Activated CD8-positive, alpha-beta memory T cell treated with anti-CD3 and anti-CD28 coated beads, Interleukin-2, amount 10 ng/mL, durations not matched to agents 7 days and 5 days (primary cell): ENCODE measurements at places on chromosomes 2 and 18. TPM values are rescaled to one million over a fixed set of nuclear protein-coding genes. Genes with fewer than 3 reads are reported as not detected.
A peak's percentile ranks its signal among the peaks of the same experiment; 100 is the strongest.

- no peaks in the 10 kb centered on the region for H3K36me3 ChIP-seq
- no peak for DNase-seq
- no peak overlapping the region for H3K27ac ChIP-seq
- no peaks in the 10 kb centered on the region for H3K27me3 ChIP-seq
- H3K4me3 ChIP-seq = no peak overlapping the region
- no peaks in the 10 kb centered on the region for H3K4me1 ChIP-seq
These were observed 38.8 kb downstream of the NCKAP1 start for GRCh38 chr2:182999348-183000028.

Gene REG3A
- not detected for total RNA-seq

DNA sequence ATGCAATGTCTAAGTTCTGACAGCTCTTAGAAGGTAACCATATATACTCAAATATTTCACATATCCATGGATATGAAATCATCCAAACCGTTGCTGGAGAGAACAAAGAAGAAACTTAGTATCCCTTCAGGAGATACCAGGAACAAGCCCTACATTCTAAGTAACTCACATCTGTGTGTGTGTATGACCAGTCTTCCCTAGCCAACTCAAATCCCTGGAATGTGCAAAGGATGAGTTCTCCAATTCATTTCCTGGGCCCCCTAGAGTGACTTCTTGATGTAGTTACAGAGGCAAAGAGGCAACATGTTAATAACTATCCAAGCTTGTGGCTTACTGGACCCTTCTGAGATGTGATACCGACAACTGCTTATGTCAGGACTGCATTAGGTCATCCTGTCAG, 20.1 kb downstream of the TPGS2 start:
- DNase-seq = no peak
- peaks cover 11% of the 10 kb centered on the region for H3K4me1 ChIP-seq
- H3K36me3 ChIP-seq = peaks cover 40% of the 10 kb centered on the region
- H3K27ac ChIP-seq = no peak overlapping the region
- H3K27me3 ChIP-seq = no peaks in the 10 kb centered on the region

GRCh38 chr18:23384778-23385736, 68.0 kb upstream of the RIOK3 start:
- H3K27me3 ChIP-seq = no peaks in the 10 kb centered on the region
- H3K36me3 ChIP-seq = no peaks in the 10 kb centered on the region
- H3K4me3 ChIP-seq = no peak overlapping the region
- H3K4me1 ChIP-seq = peaks cover 16% of the 10 kb centered on the region
- H3K27ac ChIP-seq = peak overlapping the region; percentile 56

GRCh38 chr2:238097988-238098871, 1.9 kb upstream of the ESPNL start:
- no peaks in the 10 kb centered on the region for H3K27me3 ChIP-seq
- no peak overlapping the region for H3K27ac ChIP-seq
- no peaks in the 10 kb centered on the region for H3K4me1 ChIP-seq
- peak; percentile 40 for DNase-seq

DNA sequence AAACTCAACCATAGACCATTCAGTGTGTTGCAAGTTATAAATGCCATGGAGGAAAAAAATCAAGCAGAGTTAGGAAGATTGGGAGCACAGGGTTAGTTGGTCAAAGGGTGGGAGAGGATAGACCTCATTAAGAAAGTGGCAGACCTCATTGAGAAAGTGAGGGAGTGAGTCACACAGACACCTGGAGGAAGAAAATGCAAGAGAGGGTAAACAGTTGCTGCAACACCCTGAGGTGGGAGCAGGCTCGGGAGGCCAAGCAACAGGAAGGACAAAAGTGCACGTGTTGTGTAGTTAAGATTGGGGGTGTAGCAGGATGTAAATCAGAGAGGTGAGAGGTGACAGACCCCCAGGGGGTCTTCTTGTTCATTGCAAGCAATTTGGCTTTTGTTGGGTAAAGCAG, 6.4 kb downstream of the IL1RL1 start:
- H3K27ac ChIP-seq = no peak overlapping the region
- no peaks in the 10 kb centered on the region for H3K36me3 ChIP-seq
- H3K27me3 ChIP-seq = no peaks in the 10 kb centered on the region
- no peak for DNase-seq
- H3K4me1 ChIP-seq = peaks cover 8% of the 10 kb centered on the region

GRCh38 chr2:204289066-204289465, 256.2 kb upstream of the PARD3B start:
- peaks cover 18% of the 10 kb centered on the region for H3K27me3 ChIP-seq
- H3K4me1 ChIP-seq = no peaks in the 10 kb centered on the region
- H3K36me3 ChIP-seq = no peaks in the 10 kb centered on the region
- H3K4me3 ChIP-seq = no peak overlapping the region
- no peak for DNase-seq
- H3K27ac ChIP-seq = no peak overlapping the region

Gene TXNDC2
- total RNA-seq = not detected

Gene ACVR1C
- 2.4 TPM for total RNA-seq

GRCh38 chr18:80109676-80110078, 615 bp downstream of the ADNP2 start:
- H3K4me3 ChIP-seq = peak overlapping the region; percentile 78

Gene C18orf63
- not detected for total RNA-seq
